ENCODE measurements at places on chromosomes 16 and 17.

DNA sequence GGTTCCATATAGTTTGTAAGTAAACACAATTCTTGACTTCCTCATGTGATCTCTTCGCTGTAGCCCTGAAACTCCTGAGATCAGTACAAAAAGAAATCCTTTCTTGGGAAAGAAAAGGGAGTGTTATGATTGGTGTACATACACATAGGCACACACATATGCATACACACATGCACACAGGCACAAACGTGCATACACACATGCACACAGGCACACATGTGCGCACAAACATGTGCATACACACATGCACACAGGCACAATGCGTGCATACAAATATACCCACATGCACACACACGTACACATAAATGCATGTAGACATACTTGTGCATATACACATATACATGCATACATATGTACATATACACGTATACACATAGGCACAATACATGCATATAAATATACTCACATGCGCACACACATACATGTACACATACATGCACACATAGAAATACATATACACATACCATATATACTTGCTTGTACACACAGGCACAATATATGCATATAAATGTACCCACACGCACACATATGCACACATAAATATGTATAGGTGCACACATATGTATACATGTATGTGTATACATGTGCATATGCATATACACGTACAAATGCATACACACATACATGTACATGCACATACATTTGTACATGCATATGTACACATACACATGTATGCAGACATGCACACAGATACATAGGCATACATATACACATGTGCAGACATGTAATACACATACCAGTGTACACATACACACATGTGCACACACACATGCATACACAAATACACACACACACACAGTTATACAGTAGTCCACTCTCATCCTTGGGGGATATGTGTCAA, 26.4 kb downstream of the CMIP start:
- DNase-seq: no peak

DNA sequence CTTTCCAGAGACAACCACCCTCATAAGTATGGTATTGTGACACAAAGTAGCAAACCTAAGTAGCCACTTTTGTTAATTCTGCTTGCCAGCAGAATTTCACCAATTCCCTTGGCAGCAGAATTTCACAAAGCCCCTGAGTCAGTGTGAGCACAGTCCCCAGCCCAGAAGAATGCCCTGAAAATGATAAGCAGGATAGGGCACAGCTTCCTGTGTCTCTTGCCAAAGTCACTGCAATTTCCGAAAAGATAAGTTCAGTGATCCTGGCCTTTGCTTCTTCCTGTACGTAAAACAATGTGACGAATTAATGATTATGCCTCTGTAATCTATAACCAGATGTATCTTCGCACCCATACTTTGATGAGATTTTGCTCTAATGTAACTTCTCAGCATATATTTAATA, 16.0 kb upstream of the WIPF2 start:
- DNase-seq: no peak

DNA sequence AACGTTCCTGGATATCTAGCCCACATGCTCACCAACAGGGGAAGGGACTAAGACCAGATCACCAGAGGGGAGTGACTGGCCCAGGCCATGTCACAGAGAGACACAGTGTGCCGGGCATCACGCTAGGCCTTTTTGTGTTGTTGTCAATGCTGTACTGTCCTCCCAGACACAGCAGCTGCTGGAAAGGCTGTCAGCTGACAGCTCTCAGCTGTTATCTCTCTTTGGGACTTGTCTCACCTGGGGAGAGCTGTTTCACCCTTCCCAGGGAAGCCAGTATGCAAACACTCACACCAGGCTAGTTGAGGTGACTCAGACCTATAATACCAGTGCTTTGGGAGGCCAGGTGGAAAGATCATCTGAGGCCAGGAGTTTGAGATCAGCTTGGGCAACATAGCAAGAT, 19.4 kb downstream of the UNC45B start:
- DNase-seq: no peak

GRCh38 chr17:82232322-82232820, 3.5 kb downstream of the SLC16A3 start:
- no peak for DNase-seq

GRCh38 chr17:34302636-34303035, 16.6 kb upstream of the CCL8 start:
- DNase-seq: no peak
